Esophagus squamous epithelium (tissue), 5 donors: ENCODE measurements at places on chromosomes 7 and 10.

DNA sequence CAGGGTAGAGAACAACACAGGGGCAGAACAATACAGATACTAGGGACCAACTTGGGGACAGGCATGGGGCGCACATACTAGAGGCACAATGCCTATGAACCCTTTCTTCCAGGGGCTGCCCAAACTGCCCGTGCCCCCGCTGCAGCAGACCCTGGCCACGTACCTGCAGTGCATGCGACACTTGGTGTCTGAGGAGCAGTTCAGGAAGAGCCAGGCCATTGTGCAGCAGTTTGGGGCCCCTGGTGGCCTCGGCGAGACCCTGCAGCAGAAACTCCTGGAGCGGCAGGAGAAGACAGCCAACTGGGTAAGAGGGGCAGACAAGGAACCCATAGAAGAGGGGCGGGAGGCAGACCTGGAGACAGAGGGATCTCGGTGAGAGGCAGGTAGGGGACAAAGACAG is 5.8 kb downstream of the CHAT start:
- DNase-seq = no peak

- DNase-seq = no peak
Observed at GRCh38 chr7:117395743-117396142, 31.6 kb downstream of the ASZ1 start.

DNA sequence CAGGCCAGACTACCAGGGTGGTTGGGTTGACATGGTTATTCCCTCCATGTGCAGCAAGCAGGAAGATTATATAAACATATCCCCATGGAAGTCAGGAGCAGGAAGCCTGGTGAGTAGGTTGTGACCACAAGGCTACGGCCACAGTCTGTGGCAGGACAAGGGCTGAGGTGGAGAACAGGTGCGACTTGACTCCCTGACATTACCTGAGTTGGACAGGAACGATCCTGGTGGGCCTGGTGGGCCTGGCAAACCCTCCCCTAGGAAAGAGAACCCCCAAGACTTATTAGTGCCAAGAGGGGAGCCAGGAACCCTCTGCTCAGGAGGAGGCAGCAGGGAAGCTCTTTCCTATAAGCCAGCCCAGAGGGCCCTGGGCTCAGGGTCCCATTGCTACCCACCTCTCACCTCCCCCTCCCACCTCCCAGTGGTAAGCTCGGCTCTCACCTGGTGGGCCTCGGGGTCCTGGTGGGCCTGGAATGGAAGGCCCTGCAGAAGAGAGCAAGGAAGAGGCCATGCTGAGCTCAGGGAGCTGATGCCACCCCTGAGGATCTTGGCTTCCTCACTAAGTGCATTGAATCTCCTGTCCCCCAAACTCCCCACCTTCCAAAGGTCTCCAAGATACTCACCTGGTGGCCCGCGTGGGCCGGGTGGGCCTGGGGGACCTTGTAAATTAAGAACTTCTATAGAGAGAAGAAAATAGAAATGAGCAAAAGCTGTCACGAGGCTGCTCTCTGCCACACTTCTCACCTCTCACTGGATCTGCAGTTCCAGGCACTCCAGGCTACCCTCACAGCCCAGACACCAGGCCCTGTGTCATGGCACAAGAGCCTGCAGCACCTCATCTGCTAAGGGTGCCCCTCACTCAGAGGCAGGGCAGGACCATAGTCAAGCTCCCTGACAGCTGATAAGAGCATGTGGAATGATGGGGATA is 44.6 kb downstream of the COL17A1 start:
- no peak for DNase-seq

DNA sequence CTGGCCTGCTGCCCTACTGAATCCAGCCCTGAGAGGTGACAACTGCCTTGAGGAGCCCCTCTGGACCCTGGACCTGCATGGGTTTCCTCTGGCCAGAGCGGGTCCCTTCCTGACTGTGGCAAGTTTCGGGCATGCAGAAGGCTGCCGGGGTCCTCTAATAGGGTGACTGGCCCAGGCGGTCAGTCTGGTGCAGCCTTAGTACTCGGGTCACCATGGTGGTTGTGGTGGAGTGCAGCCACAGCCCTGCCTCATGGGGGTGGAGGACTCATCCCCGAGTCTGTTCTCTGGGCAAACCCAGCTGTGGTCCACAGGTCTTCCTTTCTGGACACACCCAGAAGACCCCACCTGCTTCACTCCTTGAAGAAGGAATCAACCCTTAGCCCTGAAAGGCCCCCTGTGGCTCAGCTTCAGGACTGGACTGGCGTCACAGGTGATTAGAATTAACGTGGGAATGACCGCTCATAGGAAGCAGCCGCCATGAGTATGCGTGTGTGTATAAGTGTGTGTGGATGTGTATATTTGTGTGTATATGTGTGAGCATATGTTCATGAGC is 28.7 kb downstream of the RAMP3 start:
- no peak for DNase-seq

- no peak for DNase-seq
Observed at GRCh38 chr10:84198206-84198915, 4.0 kb downstream of the CDHR1 start.

DNA sequence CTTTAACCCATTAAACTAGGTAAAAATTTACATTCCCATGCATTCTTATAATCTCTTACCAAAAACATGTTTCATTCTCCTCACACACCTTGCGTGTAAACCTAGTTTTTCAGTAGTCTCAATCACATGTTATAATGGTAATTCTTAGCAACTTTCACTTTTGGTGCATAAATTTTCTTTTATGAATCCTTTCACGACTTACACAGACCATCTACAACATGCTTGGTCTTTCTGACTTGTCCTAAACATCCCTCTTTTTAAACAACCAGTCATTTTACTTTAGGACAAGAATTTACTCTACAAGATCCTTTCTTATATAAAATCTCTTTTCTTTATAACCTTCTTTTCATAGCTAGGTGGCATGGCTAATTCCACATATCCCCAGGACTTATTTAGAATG is 25.8 kb downstream of the FBXL13 start:
- DNase-seq = no peak

DNA sequence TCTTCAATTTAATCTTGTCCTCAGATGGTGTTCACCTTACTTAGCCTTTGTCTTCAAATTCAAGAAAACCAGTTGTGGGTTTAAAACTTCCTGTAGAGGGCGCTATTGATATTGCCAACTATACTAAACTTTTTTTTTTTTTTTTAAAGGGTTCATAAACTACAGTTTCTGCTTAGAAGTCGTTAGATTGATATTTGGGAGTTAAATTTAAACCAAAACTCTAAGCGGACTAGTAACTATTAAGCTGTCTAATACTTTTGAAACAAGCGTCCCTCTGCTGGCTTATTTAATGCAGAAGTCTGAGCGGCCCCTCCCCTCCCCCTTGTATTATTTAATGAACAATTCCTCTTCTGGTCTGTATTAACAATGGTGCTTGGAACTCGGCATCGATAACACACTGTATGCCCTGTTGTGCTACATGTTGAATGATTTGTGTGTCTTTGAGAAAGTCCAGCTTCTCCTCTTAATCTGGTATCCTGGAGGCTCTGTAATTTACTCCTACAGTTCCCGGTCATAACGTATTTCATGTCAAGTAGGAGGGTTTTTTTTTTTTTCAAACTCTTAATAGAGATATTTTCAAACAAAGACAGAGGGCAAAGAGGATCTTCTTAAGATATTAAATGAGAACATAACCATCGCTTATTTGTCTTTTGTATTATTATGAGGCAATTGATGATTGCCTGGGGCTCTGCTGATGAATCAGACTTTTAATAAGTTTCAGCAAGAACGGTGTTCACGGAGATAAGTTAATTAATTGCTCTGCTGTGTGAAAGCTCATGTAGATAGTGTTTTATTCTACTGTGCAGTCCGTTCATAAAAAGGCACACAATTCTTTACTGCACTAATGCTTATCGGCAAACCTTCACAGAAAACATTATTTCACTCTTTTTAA is 22.6 kb upstream of the CREB5 start:
- no peak for DNase-seq

DNA sequence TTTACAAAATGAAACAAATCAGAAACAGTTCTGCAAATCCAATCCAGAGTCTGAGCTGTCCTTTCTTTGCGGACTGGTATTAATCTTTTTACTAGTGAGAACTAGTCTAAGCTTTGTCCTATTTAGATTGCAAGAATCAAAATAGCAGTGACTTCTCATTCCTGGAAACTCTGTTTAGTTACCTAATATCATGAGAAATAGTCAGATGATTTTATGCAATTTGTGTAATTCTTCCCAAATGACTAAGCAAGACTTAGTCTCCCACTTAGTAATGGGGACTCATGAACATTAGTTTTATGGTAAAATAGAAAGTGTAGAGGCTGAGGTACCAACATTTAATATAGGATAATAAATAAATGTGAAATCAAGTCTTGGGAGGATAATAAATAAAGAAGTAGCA is 341.3 kb downstream of the DNAJB9 start:
- DNase-seq = no peak

DNA sequence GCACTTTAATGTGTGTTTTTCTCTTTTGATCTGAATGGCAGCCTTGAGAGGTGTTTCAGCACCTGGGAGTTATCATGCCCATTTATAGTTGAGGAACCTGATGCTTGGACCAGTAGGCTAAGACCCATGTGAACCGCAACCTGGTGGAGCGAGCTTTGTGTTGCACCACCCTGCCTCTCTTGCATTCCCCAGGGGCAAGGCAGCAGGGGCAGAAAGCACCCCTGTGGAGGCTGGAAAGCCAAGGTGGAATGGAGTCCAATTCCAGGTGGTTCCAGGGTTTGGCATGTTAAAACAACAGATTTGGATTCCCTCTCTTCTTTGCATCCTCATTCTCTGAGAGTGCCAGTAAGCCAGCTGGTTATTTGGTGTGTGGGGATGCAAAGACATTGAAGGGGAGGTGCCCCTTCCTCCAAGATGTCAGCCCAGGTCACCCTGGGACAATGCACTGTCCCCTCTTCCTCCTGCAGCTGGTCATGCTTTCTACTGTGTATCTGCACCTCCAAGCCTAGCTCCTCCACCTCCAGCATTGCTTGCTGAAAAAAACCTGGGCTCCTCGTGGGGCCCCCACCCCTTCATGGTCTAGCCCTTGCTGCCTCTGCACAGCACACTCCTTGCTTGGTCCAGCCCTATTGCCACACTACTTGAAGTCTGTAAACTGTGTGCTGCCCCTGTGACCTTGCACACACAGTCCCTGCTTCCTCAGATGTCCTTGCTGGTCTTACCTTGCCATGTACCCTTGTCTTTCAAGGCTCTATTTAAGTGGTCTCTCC is 5.6 kb upstream of the CDH23 start:
- no peak for DNase-seq

DNA sequence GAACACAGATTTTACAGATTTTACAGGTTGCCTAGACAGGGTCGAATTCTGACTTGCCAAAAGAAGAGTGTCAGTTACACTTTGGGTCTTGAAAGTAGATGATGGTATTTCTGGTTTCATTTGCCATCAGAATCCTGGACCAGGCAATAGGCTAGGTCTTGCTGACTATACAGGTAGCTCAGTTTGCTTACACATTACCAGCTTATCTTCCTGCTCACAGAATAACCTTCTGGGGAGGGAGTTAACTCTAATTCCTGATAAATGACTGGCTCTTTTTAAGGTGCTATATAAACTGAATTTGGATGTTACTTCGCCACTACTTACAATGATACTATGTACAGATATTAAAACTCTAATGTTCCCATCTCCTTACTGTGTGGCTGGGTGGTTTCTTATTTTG is 39.8 kb downstream of the GBF1 start:
- no peak for DNase-seq

GRCh38 chr7:1857487-1858421 is 187.7 kb downstream of the ELFN1 start:
- DNase-seq = no peak

- DNase-seq = no peak
Observed at GRCh38 chr7:34133356-34133982, 228.1 kb downstream of the BMPER start.

GRCh38 chr7:80335511-80336231 is 176.2 kb downstream of the GNAT3 start:
- no peak for DNase-seq

DNA sequence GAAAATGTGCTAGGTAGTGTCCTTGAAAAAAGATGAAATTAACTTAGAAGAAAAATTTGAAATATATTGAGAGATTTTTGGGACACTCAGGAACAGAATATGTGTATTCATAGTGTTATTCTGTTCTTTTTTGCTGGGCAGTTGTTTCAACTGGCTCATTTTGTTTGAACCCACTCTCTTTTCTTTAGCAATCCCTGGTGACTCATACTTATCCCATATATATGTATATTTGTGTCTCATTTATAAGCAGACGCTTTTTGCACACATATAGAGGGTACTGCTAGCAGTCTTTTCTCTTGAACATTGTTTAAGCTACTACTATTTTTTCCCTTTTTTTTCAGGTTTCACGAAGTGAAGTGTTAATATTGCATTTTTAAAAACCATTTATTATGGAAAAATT is 1.9 kb downstream of the EXOC6 start:
- DNase-seq = no peak

DNA sequence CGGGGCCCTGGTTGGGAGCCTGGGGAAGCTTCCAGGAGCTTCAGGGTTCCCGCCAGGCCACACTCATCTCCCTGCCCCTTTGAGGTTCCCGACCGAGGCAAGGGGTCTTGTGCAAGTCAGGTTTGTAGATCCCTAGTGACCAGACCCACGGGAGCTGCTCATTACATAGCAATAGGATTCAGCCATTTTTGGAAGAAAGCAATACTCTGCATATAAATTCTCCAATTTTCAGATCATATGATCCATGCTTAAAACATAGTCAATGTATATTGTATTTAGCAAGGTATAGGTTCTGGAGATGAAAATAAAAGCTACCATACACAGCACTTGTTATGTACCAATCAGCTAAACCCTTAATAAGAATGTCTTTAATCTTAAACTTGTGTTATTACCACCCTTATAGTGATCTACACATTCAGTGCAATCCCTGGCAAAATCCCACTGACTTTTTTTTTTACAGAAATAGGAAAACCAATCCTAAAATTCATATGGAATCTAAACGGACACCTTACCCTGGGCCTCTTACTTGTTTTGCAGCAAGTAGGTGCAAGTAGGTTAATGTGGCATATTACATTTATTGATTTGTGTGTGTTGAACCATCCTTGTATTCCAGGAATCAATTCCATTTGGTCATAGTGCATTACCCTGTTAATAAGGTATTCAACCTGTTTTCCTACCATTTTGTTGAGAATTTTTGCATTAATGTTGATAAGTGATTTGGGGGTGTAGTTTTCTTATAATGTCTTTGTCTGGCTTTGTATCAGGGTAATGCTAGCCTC is 13.8 kb upstream of the FKBP9 start:
- DNase-seq = no peak

DNA sequence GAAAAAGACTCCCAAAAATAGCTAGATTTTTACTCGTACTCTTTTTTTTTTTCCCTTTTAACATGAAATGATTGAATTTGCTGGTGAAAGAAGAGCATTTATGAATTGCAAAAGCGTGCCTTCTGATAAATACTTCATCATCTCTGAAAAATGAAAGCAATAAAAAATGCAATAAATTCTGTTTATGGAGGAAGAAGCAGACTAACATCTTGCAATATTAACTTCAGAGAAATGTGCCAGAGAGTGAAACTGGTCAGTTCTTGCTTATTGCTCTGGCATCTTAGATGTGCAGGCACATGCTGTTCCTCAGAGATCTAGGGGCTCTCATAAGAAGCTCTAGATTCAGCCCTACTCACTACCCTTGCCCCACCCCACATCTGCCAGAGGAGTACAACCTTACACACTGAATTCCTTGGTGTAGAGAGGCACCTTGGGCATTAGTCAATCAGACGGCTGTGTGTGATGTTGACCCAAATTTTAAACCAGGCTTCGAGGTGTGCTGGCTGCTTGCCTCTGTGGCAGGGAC is 891.1 kb upstream of the GHITM start:
- no peak for DNase-seq
